ENCODE measurements at places on chromosomes 3 and 15. TPM values are rescaled to one million over a fixed set of nuclear protein-coding genes. Genes with fewer than 3 reads are reported as not detected.

DNA sequence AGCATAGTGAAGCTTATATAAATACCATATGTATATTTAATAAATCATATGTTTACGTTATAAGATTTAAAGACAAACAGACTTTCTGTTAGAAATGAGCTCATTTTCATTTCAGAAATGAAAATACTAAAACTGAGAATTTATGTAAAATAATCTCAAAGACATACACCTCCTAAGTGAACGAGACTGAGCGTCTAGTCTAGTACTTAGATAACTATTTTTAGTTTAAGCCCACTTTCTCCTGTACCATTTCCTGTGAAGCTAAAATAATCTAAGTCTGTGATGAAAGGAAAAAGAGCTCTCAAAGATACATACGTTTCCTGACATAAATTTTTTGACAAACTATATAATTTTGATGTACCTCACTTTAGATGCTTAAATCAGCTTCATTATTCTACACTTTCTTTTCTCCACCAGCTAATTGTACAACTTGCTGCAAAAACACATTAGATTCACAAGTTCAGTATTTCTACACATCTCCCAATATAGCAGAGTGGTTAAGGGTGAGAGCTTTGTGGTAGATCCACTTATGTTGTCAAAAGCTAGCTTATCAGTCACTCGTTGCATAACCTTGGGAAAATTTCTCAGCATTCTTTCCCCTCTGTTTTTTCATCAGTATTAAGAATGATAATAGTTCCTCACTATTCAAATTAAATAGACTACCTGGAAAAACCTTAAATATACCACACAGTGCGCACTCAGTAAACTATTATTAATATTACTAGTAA, 703.0 kb downstream of the PLOD2 start:
- no peak for DNase-seq
- no peaks in the 10 kb centered on the region for H3K36me3 ChIP-seq
- H3K4me3 ChIP-seq, result no peak overlapping the region
- no peaks in the 10 kb centered on the region for H3K4me1 ChIP-seq
- no peaks in the 10 kb centered on the region for H3K27me3 ChIP-seq

DNA sequence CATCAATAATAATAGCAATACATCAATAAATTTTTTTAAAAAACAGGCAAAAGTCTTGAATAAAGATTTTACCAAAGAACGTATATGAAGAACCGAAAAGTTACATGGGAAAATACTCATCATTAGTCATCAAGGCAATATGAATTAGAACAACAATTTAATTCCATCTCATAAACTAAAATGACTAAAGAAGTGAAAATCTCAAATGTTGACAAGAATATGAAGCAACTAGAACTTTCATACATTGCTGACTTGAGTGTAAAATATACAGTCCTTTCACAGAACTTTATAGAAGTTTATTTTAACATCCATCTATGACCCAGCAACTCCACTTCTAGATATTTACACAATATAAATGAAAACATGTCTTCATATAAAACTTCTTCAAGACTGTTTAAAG, 35.3 kb upstream of the ABHD10 start:
- DNase-seq, result no peak
- H3K27me3 ChIP-seq, result no peaks in the 10 kb centered on the region
- no peak overlapping the region for H3K27ac ChIP-seq
- H3K36me3 ChIP-seq, result peaks cover 56% of the 10 kb centered on the region

DNA sequence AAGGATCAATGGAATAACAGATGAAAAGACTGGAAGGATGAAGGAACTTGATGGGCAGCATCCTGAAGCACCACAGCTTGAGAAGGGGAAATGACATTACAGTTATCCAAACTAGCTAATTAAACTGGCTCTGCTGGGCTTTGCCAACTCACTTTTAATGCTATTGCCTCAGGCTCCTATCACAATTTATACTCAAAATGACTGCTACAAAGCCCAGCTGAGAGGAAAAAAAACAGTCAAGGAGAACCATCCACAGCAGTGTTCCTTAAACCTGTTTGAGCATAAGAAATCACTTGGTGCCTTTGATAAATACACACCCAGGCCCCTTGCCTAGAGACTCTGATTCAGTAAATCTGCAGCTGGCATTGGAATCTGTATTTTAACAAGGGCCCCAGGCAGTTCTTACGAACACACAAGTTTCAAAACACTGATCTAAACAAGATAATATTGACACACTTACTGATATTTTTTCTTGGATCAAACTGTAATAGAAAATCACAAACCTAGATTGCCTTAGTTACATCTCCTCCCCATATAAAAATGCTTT, 85.8 kb downstream of the MB21D2 start:
- DNase-seq, result no peak
- H3K36me3 ChIP-seq, result no peaks in the 10 kb centered on the region
- no peak overlapping the region for H3K4me3 ChIP-seq
- H3K27ac ChIP-seq, result peak overlapping the region; percentile 92
- peaks cover 60% of the 10 kb centered on the region for H3K4me1 ChIP-seq

- H3K36me3 ChIP-seq, result peaks cover 21% of the 10 kb centered on the region
- no peak overlapping the region for H3K4me3 ChIP-seq
- H3K27ac ChIP-seq, result no peak overlapping the region
- no peaks in the 10 kb centered on the region for H3K27me3 ChIP-seq
- no peak for DNase-seq
Measured at GRCh38 chr3:142566096-142566495, 12.4 kb downstream of the ATR start.

DNA sequence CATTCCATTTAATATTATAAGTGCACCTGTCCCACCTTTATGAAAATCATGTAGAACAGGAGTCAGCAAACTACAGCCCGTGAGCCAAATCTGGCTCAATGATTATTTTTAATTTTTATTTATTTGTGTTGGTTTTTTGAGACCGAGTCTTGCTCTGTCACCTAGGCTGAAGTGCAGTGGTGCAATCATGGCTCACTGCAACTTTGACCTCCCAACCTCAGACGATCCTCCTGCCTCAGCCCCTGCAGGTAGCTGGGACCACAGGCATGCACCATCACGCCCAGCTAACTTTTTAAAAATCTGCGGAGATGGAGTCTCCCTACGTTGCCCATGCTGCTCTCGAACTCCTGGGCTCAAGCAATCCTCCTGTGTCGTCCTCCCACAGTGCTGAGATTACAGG, 42.0 kb downstream of the MYO1E start:
- H3K27me3 ChIP-seq, result no peaks in the 10 kb centered on the region
- no peak for DNase-seq
- H3K36me3 ChIP-seq, result no peaks in the 10 kb centered on the region
- peaks cover 27% of the 10 kb centered on the region for H3K4me1 ChIP-seq
- peak overlapping the region; percentile 60 for H3K27ac ChIP-seq

CSK gene
- total RNA-seq, result 45.4 TPM

TM4SF4 gene
- not detected for total RNA-seq

USP8 gene
- total RNA-seq, result 54.5 TPM

ECE2 gene
- not detected for total RNA-seq

ZCWPW2 gene
- 1.0 TPM for total RNA-seq

ERICH6 gene
- 0.09 TPM for total RNA-seq

SLC12A1 gene
- total RNA-seq, result not detected
